ENCODE measurements at places on chromosomes 13 and 19. TPM values are rescaled to one million over a fixed set of nuclear protein-coding genes. Genes with fewer than 3 reads are reported as not detected.

The RFPL4A gene
- not detected for total RNA-seq

The ZNF135 gene
- 0.41 TPM for total RNA-seq

The CADM4 gene
- total RNA-seq: 0.49 TPM

The ZNF256 gene
- 13.9 TPM for total RNA-seq

The KLF1 gene
- total RNA-seq: not detected

The MAST3 gene
- 51.6 TPM for total RNA-seq

The CFAP97D2 gene
- total RNA-seq: not detected

The DMKN gene
- 0.97 TPM for total RNA-seq

The FLT1 gene
- 0.25 TPM for total RNA-seq

The CEACAM20 gene
- not detected for total RNA-seq

The KASH5 gene
- total RNA-seq: 0.69 TPM

The SPTBN4 gene
- 0.30 TPM for total RNA-seq

The SOHLH2 gene
- total RNA-seq: not detected

The NUMBL gene
- 15.8 TPM for total RNA-seq

The METTL21C gene
- not detected for total RNA-seq

The TSHZ3 gene
- 0.28 TPM for total RNA-seq

The SHANK1 gene
- total RNA-seq: not detected

The ZNF546 gene
- 18.4 TPM for total RNA-seq

The ANKRD24 gene
- total RNA-seq: 2.9 TPM

The CYP4F11 gene
- not detected for total RNA-seq

The GJB6 gene
- total RNA-seq: not detected

The TSKS gene
- 0.90 TPM for total RNA-seq

The SLC10A2 gene
- not detected for total RNA-seq

The FUZ gene
- total RNA-seq: 24.1 TPM
